ENCODE measurements at places on chromosomes 7 and 10. TPM values are rescaled to one million over a fixed set of nuclear protein-coding genes. Genes with fewer than 3 reads are reported as not detected.

- no peak for DNase-seq
These were observed 83.9 kb downstream of the PIP4K2A start for GRCh38 chr10:22630234-22631174.

DNA sequence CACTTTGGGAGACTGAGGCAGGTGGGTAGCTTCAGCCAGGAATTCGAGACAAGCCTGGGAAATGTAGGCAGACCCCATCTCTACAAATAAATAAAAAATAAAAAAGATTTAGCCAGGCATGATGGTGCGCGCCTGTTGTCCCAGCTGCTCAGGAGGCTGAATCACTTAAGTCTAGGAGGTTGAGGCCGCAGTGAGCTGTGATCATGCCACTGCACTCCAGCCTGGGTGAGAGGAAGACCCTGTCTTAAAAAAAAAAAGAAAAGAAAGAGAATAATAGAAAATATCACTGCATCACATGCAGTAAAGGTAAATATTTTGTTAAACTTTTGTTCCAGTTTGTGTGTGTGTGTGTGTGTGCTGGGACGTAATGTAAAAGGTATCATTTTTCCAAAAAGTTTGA is 3.0 kb downstream of the STRIP2 start:
- no peak for DNase-seq

DNA sequence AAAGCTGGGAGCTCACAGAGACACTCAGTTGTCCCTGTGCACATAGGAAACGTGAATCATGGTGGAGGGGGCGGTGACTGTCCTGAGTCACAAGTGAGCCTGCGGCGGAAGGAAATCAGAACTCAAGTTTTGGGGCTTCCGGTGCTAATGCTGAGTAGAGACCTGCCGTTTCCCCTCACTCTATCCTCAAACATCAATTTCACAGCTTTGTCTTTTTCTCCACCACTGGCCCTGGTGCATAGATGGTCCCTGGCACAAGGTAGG is 21.9 kb downstream of the ADCYAP1R1 start:
- no peak for DNase-seq

DNA sequence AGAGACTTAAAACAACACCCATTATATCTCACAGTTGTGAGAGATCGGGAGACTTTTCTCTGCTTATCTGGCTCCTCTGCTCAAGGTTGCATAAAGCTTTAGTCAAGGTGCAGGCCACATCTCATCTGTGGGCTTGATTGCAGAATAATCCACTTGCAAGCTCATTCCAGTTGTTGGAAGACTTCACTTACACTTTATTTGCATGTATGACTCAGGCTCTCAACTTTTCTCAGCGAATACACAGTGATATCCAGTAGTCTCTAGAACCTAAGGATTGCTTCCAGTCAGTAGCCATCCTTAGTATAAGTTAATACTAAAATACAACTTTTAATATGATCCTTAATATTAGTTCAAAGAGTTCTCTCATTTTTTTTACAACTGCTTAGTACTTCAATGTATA is 435.5 kb upstream of the NRG3 start:
- no peak for DNase-seq

Gene INHBA
- total RNA-seq, result not detected
